Ovary (tissue), 10 donors: ENCODE measurements at places on chromosomes 1 and 21. TPM values are rescaled to one million over a fixed set of nuclear protein-coding genes. Genes with fewer than 3 reads are reported as not detected.

DNA sequence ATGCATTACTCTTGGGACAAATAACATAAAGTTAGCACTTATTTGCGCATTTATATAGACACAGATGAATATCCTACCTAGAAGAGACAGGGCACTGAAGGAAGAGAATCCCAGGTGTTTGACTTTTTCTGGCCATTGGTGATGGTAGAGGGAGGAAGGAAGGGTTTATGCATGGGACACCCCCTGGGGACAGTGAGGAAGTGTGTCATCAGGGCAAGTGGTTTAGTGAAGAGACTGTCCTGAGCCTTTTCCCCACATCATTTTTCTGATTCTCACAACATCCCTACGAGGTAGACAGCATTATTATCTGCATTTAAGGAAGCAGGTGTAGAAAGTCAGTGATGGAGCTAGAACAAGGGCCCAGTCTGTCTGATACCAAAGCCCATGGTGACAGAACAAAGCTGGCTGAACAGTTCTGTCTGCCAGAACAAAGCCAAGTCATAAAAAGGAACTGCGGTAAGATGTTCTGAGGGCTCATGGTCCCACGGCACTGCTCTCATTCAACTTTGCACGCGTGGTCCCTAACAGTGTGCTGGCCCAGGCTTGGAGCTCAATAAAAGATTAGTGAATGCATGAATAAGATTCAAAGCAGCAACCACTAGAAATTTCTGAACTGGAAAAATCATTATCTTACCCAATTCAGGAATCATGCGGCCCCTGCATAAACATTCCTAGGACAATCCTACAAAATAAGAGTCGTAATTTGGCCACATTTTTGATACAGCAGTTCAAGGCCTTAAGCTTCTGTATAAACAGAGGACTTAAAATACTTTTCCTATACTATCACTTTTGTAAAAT lies 12.2 kb upstream of the CDC42BPA start:
- DNase-seq, result no peak

GRCh38 chr1:29691499-29691898 lies 455.2 kb downstream of the PTPRU start:
- no peak for DNase-seq

The PDZK1 gene
- total RNA-seq, result not detected

The PTGS2 gene
- 2.9 TPM for total RNA-seq

DNA sequence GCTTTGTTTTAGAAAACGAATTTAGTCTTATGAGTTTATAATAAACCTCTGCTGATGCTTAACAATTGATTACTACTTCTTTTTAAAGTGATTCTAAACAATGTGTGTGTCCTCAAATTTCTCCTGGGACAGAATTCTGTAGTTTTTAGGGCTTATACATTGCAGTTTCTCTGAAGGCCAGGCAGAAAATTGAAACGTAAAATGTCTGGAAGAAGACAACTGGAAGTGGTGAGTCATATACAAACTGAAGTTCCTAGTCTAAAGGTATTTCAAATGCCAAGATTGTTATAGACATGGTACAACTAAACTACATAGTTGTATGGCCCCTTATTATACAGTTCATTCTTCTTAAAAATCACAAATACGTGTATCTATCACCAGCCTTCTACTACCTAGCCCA lies 30.5 kb upstream of the RC3H1 start:
- no peak for DNase-seq
